Prostate gland (tissue), 2 donors: ENCODE measurements at places on chromosomes 16 and 17.

DNA sequence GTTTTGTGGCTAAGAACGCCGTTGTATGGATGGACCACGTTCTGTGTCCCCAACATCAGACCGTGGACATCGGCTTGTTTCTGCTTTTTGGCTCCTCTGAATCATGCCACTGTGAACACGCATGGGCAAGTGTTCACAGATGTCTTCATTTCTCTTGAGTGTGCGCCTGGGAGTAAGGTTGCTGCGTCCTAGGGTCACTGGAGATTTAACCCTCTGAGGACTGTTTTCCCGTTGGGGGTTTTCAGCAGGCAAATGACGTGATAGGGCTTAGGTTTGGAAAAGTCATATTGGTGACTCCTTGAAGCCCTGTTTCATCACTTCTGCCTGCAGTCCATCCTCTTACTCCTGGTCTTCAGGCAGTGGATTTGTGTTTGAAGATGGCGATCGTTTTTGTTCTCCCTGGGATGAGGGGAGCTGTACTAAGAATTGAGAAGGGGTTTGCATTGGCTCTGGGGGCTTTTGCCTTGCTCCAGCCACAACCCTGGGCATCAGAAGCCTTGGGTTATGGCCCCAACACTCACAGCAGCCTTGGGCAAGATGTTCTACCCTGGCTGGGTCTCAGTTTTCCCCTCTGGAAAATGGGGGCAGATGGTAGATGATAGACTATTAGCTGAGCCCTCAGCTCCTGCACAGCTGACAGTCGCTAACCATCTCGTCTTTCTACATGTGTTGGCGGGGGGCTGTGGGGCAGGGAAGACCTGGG lies 67.2 kb upstream of the CIBAR2 start:
- DNase-seq: no peak

DNA sequence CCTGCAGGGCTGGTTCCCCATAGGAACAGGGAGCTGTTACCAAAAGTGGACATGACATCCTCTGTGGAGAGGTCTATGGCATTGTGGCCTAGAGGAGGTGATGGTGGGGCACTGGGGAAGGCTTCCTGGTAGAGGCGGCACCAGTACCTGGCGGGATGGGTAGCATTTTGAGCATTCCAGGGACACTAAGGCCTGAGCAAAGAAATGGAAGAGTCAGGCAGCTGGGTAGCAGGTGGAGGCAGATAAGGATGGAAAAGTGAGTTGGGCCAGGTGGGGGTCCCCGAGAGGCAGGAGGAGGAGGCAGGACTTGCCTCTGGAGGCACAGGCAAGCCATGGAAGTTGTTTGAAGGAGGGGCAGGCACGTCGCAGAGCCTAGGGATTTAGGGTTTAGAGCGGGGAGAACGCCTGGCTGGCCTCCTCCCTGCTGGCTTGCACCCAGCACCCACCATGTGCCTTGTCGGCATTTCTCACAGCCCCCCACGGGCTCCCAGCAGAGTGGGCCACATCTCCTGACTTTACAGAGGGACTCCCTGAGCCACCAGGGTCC lies 5.1 kb upstream of the ADCY7 start:
- no peak for DNase-seq

- DNase-seq: no peak
Observed at GRCh38 chr16:85844786-85845185, 45.3 kb downstream of the COX4I1 start.

DNA sequence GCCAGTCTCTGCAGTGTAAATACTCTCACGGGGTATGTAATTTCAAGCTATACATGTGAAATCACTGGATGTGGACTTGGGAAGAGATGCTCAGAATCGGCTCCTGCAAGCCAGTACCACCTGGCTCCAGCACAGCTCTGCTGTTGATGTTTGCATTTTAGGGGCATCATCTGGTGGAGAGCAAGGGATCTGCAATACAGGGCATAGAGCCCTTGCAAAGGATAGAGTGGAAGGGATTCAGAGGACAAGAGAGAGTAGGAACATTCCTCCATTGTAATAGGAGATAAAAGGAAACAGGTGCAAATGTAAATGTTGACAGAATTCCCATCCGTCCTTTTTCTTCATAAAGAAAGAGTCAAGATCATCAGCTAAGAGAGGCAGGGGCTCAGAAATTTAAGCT lies 184.1 kb downstream of the PMP22 start:
- DNase-seq: no peak

GRCh38 chr16:16150117-16150877 lies 73.0 kb downstream of the ABCC6 start:
- peak; percentile 18 for DNase-seq

GRCh38 chr16:23575834-23576233 lies 18.3 kb downstream of the UBFD1 start:
- no peak for DNase-seq

GRCh38 chr17:70544317-70544716 lies 375.0 kb downstream of the KCNJ2 start:
- DNase-seq: no peak

DNA sequence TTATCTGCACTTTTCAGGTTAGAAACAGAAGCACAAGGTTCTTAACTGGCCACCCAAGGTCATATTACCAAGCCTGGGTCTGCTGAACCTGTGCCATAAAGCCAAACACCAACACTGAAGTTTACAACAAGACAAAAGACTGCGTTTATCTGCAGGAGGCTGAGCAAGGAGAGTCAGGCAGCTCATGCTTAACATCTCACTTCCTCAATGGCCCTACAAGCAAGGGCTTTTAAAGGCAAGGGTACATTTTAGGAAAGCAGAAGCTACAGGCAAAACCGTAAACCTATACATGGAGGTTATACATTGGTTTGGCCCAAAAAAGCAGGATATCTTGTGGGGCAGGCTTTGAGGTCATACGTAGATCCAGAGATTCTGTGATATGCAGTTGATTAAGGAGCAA lies 91.2 kb downstream of the GNAO1 start:
- no peak for DNase-seq

- no peak for DNase-seq
Observed at GRCh38 chr16:12236589-12236988, 260.1 kb downstream of the SNX29 start.

GRCh38 chr17:1275962-1276736 lies 3.3 kb upstream of the TRARG1 start:
- DNase-seq: peak; percentile 45

- peak; percentile 10 for DNase-seq
Observed at GRCh38 chr17:76353004-76353598, 615 bp downstream of the PRPSAP1 start.

DNA sequence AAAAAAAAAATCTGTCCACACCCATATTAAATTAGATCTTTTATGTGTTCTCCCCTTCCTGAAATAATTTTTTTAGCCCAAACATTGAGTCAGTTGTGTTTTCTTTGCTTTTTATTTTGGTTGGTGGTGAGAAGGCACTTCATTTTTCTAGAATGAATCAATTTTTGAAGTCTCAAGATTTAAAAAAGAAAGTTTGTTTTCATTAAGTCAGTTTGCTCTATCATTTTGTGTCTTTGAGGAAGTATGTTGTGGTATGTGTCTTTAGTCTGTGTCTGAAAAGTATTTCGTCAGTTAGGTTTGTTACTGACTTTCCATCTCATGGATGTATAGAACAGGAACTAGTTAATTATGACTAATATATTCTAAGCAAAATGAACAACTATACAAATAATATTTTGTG lies 3.8 kb downstream of the IGF2BP1 start:
- DNase-seq: no peak

GRCh38 chr17:66330646-66331037 lies 28.2 kb downstream of the PRKCA start:
- DNase-seq: no peak

GRCh38 chr16:66849549-66849948 lies 5.3 kb downstream of the CA7 start:
- DNase-seq: no peak

GRCh38 chr17:35218915-35219314 lies 24.0 kb upstream of the SLFN5 start:
- DNase-seq: no peak

GRCh38 chr17:18916816-18917500 lies 35.0 kb upstream of the SLC5A10 start:
- DNase-seq: no peak

DNA sequence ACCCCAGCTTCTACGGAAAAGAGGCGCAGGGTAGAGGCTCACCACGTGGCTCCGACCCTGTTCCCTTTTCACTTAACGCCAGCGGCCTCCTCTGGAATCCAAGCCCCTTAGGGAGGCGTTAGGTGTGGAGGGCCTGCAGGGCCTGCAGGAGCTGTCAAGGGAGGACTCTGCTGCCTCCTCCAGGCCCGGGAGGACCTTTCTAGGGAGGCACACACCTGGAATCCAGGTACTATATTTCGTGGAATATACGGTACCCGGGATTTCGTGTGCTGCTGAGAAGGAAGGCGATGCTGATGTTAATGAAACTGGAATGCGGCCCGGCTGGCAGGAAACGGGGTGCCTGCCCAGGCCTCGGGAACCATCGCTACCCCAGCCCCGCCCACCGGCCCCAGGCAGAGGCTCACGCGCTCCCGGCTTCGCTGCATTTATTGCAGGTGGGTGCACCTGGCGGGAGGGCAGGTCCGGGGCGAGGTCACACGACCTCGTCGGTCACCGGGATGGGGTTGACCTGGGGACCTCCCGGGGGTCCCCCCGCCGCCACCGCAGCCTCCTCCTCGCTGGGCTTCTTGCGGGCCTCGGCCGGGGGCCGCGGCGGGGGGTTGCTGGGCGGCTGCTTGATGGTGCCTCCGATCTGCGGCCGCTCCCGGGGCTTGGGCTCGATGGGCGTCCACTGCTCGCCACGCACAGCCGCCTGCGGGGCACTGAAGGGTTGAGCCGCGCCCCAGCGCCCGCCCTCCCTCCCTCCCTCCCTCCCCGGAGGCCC lies 4.7 kb downstream of the IL17C start:
- DNase-seq: no peak

GRCh38 chr16:12612598-12613101 lies 191.0 kb downstream of the CPPED1 start:
- no peak for DNase-seq

GRCh38 chr17:48310748-48311213 lies 119.2 kb downstream of the SKAP1 start:
- DNase-seq: no peak

DNA sequence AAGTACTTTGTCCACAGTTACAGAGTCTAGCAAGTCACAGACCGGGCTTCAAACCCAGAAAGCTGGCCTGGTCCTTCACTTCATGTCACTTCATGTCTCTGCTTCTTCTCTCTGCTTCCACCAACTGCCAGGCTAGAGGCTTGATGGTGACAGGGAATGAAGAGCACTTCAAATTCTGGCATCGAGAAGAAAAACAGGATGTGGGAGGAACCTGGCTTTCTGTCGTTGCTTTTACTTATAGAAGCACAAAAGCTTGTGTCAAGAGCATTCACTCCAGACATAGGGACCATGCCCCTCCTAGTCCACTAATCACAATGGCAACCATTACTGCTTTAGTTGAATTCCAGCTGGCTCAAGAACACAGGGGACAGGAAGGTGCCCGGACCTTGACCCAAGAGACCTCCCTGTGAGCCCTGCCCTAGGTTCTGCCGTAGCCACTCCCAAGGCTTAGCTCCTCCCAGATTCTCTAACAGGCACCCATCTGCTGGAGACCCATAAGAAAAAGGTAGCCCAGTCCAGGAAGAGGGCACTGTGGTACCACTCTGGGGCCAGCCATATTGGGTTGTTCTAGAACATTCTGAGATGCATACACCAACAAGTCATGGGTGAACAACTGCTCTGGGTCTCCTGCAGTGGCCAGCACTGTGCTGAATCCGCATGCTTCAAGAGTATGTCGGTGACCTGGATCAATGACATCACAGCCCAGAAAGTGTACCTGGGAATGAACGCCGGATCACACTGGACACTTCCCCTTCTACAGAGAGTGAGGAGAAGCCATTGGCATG lies 181.8 kb downstream of the C16orf95 start:
- no peak for DNase-seq

GRCh38 chr17:20922128-20922670 lies 120.6 kb downstream of the USP22 start:
- DNase-seq: no peak

DNA sequence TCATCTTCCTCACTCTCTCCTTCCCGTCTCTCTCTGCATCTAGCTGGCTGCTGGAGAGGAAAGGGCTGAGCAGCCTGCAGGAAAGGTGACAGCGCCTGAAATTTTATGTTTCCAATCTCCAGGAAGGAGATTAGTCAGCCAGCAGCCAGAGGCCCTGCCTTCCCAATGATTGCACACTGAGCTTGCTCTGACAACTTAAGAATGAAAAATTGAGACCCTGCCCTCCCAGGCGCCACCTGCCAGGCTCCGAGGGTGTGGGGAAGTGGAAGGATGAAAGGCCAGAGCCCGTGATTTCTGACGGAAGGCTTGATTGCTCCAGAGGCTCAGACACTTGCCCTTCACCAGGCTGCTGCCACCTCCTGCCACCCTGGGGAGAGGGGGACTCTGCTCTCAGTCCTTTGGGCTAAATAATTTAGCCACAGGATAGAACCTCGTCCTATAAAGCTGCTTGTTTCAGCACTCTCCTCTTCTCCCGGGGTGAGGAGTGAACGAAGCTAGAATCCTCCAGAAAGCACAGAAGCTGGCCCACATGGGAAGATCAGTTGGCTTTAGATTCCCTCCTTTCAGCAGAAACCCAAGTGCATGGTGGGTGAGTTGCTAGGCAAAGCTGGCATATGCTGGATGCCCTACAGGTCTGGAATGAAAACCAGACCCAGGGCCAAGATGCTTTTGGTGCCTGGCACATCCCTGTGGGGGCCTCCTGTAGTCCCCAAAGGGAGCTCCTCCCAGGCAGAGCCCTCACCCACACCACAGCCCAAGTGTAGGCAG lies 33.5 kb downstream of the GRIN2C start:
- no peak for DNase-seq

DNA sequence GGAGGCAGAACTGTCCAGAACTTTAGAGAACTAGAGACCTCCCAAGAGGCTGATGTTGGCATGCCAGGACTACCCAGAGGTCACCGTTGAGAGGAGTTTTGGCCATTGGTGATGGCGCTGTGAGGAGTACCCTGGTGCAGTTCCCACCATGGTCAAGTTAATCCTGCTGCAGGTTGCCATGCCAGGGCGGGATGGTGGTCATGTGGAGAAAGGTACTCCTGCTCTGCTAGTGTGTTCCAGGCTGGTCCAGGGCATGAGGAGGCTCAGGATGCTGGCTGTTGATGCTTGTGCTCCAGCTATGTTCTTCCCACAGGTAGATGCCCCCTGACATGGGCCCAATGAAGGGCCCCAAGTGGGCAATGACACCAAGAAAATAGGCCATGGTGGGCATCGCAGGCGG lies 4.1 kb upstream of the PHF12 start:
- no peak for DNase-seq
